CD4-positive, alpha-beta T cell (primary cell): ENCODE measurements at places on chromosomes 7 and 10.

DNA sequence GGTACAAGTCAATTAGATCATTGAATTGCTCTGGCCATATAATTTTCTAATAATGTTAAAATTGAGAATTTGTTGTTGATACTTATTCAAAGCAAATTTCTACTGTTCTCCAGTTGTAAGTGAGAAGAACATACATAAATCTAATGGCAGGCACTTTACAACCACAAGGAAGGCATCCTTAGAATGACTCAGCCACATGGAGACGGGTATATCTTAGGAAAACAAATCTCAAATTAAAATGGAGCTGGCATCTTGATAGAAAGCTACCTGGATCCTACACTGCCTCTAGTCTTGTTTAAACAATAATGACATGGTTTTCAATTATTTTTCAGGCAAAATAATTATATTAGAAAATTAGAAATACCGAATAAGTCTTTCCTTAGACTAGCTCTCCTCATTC, 1183.7 kb upstream of the SORCS1 start:
- DNase-seq = no peak

GRCh38 chr7:66443946-66444345, 184.7 kb upstream of the KCTD7 start:
- no peak for DNase-seq

DNA sequence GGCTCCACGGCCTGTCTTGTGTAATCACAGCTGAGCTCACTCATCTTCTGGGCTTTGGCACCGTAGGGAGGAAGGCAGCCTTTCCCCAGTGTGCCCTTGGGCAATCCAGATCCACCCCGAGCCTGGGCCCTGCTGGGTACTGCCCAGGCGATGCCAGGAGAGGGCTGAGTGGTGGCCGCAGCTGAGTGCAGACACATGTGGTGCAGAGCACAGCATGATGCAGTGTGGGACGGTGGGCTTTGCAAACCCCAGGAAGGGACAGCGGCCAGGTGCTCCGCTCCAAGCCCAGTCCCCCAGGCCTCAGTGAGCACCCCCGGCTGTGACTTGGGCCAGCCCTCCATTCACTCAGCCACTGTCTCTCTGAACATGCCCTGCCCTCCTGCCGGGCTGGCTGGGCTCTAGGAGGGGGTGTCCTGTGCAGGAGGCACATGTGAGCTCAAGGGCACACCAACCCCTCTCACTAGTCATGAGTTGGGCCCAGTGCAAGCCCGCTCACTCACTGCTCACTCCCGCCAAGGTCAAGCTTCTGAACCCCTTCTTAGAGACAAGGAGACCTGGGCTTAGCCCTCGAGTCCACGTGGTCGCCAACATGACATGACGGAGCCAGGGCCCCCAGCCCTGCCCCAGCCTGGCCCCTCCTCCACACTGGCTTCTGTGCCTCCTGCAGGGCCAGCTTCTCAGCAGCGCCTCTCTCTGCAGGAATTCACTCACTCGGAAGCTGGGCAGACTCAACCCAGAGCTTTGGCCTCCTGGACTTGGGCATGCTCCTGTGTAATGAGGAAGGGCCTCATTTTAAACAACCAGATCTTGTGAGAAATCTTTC, 77.5 kb upstream of the INSIG1 start:
- DNase-seq = no peak

- no peak for DNase-seq
Measured at GRCh38 chr10:87837445-87837844, 19.4 kb upstream of the ATAD1 start.

DNA sequence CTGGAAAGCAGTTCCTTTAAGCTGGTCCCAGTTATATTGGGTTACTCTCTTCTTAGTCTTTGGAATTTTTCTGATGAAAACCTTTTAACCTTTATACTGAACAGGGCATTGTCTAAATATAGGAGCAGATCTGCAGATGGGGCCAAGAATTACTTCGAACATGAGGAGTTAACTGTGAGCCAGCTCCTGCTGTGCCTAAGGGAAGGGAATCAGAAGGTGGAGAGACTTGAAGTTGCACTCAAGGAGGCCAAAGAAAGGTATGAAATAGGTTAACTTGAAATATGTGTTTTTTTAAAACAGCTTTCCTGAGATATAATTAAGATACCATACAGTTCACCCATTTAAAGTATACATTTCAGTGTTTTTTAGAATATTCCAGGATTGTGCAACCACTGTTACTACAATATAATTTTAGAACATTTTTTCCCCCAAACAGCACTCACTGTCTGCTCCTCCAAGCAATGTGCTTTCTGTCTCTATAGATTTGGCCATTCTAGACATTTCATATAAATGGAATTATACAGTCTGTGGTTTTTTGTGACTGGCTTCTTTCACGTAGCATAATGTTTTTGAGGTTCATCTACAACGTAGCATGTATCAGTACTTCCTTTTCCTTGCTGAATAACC, 18.9 kb downstream of the OPTN start:
- no peak for DNase-seq

DNA sequence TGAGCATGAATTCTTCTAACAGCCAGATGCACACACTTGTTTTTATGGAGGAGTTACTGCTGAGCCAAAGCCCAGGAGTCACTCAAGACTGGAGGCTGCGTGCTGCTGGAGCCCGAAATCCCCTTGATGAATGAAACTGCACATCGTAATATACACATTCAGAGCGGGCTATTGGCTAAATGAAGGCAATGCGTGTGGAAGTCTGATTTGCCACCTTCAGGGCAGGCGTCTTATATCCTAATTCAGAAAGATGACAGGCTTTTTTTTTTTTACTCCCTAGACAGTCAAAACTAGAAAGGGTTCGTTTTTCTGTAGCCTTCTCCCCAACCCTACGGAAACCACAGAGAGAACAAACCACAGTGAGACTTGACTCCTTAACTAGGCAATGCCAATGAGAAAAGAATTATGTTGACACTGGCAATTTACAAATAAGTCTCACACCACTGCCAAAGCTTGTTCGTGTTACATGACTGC, 227.2 kb upstream of the KLF14 start:
- peak; percentile 56 for DNase-seq

GRCh38 chr7:577278-577665, 57.6 kb upstream of the PDGFA start:
- no peak for DNase-seq

DNA sequence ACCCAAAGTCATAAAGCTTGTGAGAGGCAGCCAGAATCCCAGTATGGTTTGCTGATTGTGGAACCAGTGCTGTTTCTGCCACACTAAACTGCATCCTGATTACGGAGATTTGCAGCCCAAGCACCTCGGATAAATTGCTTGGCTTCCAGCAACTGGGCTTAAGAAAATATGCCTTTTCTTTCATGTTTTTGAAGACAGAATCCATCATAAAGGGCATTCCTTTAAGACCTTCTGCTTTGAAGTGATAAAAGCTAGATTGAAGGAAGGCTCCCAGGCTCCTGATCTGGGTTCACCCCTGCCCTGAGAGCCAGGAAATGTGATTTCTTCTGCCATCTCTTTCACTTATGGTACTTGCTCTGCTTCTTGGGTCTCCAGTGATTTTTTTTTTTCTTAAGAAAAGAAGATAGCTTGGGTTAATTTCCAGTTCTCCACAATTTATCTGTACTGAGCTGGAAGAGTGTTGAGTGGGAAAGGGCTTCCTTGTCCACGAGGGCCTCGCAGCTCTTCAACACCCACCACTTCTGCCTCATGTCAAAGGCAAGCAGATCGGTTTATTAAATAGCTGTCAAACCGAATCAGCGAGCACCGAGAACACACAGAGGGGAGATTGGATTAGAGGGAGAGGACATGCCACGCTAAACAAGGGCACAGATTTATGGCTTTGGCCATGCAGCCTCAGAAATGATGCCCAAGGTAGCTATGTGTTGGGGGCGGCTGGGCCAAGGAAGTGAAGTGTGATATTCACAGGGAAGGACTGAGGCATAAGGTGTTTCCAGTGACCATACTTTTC, 94.9 kb upstream of the TBX20 start:
- no peak for DNase-seq

DNA sequence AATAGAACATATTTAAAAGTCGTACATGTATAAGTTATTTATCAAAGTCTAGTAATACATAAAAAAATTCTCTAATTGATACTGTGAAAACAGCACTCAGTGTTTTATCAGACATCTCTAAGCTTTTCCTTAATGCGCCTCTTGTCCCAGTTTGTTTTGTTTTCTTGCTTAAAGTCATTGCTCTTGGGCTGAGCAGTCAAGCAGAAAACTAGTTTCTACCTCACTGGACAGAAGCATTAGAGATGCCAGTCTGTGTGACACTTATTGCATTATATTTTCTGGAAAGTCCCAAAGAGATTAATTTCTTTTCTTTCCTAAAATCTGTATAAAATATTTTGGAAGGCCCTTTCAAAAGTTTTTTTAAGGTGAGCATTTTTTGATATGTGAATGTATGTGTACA, 236.2 kb downstream of the PCLO start:
- DNase-seq = no peak

DNA sequence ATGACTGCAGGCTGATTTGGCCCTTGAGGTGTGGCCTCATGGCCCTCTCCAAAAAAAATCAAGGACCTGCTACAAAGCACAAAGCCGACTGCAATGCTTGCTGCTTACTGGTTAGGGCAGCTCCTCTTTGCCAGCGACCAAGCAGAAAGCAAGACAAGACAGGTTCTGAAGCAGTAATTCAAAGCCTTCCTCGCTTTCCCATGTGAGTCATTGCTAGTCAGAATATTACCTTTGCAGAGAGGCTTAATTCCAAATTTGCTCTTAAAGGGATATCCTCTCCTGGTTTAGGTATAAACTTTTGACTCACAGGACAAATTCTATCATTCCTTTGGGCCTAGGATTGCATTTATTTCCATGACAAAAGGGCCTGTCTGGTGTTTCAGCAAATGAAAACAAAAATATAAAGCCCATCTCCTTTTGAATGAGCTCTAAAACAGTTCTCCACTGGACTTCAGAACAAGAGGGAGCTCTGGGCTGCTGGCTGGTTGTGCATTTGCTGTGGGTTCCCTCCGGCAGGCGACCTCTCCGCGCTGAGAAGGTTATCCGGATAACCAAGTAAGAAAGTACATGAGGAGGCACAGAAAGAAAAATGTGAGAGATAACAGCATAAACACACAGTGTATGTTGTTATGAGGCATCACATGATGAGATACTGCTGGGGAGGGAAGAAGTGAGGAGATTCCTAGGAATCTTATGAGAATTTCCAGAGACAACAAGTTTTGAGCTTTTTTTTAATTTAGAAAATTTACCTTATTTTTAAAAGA, 90.8 kb downstream of the EGFR start:
- no peak for DNase-seq

GRCh38 chr7:150722431-150722931, 6.1 kb downstream of the GIMAP1 start:
- no peak for DNase-seq

DNA sequence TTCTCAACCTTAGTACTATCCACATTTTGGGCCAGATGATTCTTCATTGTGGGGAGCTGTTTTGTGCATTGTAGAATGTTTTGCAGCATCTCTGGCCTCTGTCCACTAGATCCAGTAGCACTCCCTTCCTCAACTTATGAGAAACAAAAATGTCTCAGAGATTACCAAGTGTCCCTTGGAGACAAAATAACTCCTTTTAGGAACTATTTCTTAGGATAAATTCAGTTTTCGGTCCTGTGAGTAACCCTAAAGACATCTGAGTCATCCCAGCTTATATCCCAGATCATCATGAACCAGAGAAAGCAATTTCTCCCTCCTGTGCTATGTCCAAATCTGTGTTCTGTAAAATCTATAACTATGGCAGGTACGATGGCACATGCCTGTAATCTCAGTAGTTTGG, 266.6 kb upstream of the PHYHIPL start:
- no peak for DNase-seq

GRCh38 chr7:133836666-133837065, 290.5 kb upstream of the LRGUK start:
- no peak for DNase-seq

- DNase-seq = no peak
Measured at GRCh38 chr10:6840766-6841165, 260.7 kb upstream of the PRKCQ start.

- DNase-seq = peak; percentile 30
Measured at GRCh38 chr7:140176122-140176701, 571 bp downstream of the KDM7A start.

- no peak for DNase-seq
Measured at GRCh38 chr10:53440601-53441000, 668.0 kb upstream of the MBL2 start.

DNA sequence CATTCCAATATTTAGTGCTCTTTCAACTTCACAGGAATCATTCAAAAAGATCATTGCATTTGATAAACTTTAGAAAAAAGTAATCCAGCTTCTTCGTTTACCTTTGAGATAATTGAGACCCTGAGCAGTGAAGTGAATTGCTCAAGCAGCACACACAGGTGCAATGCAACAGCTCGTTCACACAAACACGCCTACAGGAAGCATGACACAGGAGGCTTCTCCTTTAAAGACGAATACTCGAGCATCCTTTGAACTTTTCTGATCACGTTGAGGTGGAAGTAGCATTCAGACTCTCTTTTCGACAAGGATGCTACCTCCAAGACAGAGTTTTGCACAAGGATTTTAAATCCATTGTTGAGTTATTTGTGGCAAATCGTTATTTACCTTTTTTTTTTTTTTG, 18.0 kb upstream of the RSU1 start:
- no peak for DNase-seq

DNA sequence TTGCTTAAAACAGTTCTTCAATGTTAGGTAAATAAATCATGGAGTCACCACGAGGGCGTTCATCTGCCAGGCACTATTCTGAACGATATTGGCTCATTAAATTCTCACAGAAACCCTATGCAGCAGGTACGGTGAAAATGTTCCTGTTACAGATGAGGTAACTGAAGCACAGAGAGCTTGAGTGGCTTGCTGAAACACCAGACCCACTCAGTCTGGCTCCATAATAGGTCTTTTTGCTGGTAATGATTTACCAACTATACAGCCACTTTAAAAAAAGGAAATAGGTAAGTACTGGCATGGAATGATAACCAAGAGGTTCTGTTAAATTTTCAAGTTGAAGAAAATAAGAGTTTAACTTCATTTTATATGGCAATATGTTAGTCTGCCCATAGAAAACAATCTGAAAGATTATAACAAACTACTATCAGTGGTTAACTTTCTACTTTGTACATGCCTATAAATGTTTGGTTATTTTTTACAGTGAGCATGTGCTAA, 1.3 kb upstream of the TM9SF3 start:
- no peak for DNase-seq
